ENCODE measurements at places on chromosomes 4 and X.

DNA sequence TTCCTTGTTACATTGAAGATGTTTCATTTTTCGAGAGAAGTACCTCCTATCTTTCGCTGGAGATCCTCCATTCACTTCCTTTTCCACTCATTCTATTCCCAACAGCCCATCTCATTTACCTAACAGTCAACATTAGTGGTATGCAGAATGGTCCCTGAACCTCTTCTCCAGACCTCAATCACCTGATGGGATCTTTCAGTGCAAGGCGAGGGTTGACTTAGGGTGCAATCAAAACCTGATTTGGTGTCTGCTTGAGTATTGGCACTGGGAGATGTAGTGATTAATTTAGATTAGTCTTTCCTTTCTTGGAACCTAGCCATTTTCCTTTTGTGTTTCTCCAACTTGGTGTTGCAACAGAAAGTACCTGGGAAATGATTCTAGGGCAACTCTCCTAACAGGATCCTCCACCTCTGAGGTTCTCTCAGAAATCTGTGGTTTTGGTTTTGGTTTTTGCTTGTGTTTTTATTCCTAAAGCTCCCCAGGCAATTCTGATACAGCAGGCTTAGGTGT is 18.4 kb downstream of the DDX3X start:
- DNase-seq, result no peak

DNA sequence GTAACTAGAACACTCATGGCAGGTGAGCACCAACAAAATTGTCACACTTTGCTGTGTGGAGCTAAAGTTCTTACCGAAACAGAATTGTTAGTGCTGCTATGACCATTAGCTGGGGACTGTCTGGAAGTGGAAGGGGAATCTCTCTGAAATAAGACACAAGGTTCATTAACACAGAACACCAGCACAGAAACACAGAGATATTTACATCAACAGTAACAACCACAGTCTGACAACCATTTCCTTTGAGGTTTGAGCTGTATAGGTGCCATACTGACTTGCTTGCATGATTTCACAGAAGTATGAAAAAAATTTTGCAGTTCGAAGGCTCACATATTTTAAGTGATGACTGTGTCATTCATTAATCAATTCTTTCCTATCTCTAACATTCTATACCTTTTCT is 109.8 kb downstream of the NYX start:
- no peak for DNase-seq

DNA sequence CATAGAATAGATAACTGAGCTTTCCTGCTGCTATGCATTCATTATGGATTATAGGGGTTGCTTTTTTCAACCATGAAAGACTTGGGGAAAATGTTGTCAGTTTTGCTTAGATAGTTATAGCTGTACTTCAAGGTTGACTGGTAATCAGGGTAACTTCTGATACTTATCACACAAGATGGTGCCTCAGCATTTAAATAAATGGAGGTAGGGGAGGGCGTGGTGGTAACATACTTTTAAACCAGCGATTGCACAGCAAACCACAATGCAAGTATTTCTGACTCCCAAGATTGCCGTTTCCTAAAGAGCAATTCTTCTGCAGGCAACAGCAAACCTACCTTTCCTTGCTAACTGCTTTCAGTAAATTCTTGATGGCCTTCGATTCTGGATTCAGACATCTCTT is 1.3 kb downstream of the CXCL10 start:
- DNase-seq, result no peak

DNA sequence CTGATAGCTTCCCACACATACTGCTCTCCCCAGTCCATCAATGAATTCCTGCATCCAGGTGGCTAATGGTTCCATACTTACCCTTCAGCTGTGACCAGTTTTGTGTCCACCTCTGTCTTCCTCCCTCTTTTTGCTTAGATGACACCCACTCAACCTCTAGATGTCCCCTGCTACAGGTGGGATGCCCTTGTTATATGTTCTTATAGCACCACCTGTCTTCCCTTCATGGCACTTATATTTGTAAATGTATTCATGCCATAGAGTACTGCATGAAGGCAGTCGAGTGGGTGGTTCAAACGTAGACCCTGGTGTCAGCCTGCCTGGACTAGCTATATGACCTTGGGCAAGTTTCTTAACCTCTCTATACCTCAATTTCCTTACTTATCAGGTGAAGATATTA is 6.5 kb upstream of the USP46 start:
- DNase-seq, result no peak

- DNase-seq, result no peak
These were observed 531.8 kb downstream of the IL15 start for GRCh38 chr4:142168181-142168580.

- DNase-seq, result no peak
These were observed 41.4 kb upstream of the ENPP6 start for GRCh38 chr4:184259081-184259480.

GRCh38 chr4:7460566-7460965 is 25.8 kb upstream of the PSAPL1 start:
- DNase-seq, result no peak

GRCh38 chrX:67648361-67648760 is 104.5 kb downstream of the AR start:
- no peak for DNase-seq

DNA sequence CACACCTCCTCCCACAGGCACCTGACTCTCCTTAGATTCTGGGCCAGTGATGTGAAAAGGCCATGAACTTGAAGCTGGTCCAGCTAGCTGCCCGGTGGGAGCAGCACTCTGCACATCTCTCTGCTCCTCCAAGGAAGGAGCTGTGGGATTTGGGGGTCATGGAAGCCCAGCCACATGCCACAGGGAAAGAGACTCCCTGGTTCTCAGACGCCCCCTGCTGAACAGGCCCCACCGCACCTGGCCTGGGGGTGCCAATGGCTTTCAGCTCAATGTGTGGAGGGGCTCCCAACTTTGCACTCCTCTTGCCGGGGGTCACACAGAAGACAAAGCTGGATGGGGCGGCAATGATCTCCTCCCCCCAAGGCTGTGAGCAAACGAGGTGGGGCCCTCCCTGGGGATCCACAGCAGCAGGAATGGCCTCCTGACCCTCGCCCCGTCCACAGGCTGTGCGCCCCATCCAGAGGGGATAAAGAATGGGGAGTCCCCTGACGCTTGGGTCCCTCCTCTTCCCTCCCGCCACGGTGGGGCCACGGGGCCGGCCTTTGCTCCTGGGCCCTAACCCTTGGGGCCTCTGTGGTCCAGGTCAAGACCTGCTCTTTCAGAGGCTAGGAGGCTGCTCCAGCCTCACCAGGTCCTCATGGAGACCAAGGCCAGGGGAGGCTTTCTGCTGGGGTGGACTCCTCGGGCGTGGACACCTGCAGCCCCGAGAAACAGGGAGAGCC is 51.3 kb downstream of the GAK start:
- no peak for DNase-seq

GRCh38 chrX:38817004-38817703 is 15.9 kb downstream of the MID1IP1 start:
- DNase-seq, result no peak

- DNase-seq, result no peak
These were observed 16.7 kb downstream of the NR3C2 start for GRCh38 chr4:148425327-148426110.

DNA sequence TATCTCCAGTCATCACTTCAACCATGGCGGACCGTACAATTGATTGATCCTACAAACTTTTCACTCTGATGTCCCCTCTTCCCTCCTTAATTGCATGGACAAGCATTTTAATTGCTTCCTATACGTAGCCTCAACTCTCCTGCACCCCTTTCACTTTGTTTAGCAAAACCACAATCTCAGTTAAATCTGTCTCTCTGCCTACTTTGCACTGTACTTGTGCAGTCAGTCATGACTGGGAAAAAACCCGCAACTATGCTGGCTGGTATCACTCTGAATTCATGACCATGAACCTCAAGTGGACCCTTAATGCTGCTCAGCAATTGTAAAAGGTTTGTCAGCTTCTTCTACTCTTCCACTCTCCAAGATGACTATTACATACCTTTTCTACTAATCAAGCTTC is 51.7 kb upstream of the AFF2 start:
- no peak for DNase-seq

GRCh38 chr4:1550122-1551070 is 133.7 kb downstream of the FAM53A start:
- no peak for DNase-seq

DNA sequence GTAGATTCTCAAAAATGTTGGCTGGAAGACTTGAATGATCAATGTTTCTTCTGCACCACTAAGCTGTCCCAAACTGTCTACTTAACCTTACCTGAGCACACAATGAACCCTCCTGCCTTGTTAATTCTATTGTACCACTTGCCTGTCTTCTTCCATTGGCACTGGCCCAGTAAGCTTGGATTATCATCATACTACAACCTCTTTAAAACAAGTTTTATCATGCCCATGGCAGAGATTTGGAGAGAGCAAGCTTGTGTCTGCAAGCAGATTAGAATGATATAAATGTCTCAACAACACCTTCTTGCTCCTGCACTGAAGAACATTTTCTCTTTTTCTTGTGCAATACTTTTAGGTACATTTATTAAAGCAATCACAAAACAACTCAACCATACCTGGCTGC is 74.0 kb upstream of the VMA21 start:
- no peak for DNase-seq

DNA sequence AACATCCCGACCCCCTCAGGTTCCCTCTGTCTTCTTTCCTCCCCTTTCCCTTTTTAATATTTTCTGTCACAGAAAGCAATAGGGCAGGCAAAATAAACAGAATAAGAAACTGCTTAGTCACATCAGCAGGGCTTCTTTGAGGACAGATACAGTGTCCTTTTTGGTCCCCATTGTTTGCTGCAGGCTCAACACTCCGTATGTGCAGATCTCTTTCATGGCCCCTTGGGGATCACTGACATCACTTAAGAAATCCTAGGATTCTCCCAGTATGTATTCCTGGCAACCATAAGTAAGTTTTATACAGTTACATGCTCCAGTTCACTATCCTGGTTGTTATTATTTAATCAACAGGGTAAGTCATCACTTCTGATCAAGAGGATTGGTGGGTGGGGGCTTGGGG is 448.0 kb downstream of the NKX6-1 start:
- DNase-seq, result no peak

DNA sequence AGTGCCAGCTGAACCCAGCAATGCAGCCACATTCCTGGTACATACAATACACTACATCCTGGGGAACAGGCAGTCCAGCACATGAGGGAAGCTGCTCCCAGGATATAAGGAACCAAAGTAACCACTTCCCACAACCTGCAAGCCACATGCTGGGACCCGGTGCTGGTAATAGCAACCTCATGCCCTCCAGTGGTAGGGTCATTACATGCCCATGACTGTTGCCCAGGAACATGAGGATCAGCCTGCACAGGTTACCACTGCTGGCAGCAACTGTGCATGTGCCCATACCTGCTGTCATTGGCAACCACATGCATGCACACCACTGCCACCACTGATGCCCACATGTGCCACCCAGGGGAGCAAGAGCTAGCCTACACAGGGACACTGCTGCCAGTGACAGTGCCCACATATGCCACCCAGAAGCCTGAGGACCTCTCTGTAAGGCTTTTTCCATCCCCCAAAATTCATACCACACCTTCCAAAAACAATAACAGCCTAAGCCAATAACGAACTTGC is 1982.5 kb downstream of the ARAP2 start:
- DNase-seq, result no peak

GRCh38 chrX:66018585-66019309 is 21.1 kb downstream of the VSIG4 start:
- no peak for DNase-seq

GRCh38 chr4:38387348-38387747 is 276.7 kb upstream of the KLF3 start:
- peak; percentile 77 for DNase-seq

DNA sequence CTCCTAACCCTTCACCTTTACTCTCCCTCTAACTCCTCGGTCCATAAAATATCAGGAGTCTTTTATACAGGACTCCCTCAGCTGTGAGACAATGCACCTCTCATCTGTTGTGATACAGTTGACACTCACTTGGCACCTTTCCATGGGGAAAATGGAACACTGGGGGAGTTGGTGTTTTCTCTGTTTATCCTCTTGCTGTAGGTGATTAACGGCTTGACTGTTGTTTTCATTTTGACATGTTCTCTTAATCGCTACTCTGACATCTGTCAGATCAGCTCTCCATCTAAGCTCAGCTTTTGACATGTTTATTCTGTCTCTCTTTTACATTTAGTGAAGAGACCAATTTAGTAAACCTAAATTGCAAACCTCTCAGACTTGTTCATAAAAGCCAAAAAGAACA is 604.8 kb downstream of the TRAM1L1 start:
- DNase-seq, result no peak

DNA sequence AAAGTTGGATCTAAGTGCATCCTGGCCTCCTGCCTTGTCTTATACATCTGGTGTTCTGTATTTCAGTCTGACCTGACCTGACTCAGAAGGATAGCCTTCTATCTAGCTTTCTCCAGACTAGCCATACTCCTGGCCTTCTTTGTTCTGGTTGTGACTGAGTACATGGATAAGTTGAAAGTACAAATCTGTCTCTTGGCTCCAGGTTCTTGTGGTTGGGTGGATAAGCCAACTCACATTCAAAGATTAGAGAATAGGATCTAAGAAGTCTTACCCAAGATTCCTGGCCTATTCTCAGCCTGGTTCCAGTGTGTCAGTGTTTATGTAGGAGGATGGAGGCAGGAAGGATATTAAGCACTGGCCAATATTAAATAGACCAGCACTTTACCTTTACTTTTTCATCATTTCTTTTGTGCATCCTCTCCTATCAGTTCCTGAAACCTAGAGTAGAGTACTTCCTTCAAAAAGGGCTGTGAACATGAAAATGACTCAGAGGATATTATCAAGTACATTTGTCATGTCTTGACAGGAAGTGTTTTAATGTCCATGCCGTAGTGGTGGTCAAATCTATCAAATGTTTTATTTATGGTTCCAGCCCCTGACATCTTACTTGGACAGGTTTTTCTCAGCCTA is 123.5 kb downstream of the IL15 start:
- DNase-seq, result no peak

DNA sequence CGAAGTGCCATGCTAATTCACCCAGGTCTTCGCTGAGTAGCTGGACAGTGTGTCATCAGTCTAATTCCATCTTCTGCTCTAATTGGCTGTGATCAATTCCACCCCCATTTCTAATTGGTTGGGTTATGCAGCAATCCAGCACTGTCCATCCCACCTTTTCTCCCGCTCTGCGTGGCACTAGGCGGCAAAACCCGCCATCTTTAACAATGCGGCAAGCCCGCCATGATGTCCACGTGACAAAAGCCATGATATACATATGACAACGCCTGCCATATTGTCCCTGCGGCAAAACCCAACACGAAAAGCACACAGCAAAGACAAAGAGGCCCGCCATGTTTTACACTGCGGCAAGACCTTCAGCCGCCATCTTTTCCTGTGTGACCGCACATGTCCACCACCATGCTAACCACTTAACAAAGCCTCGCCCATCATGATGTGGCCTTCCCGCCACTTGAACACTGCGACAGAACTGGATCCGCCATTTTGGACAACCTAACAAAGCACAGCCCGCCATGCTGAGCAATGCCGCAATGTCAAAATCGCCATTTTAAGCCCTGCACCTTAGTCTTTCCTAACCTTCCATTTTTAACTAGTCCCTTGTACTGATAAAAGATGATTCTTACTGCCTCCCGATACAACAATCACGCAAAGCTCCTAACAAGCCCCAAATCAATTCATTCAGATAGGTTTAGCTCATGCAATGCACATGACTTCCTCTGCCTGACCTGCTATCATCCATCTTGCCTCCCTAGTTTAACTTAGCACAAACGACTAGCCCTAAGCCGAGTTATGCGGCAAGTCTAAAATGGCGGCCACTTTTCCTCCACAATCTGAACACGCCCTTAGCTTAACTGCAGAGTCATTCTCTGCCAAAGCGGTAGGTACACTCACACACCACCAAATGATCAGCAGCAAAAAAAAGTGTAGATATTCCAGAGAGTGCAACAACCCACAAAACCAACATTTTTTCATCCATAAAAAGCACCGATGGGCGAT is 288.3 kb downstream of the CHIC1 start:
- DNase-seq, result no peak

GRCh38 chr4:48379587-48380180 is 38.4 kb downstream of the SLAIN2 start:
- DNase-seq, result no peak

Data from NCI-H2029 treated with DMSO at 0.1 percent for 48 hours (cell line).